ENCODE measurements at places on chromosomes 1 and 21.

- no peak for DNase-seq
These were observed 33.1 kb upstream of the FOXO6 start for GRCh38 chr1:41328001-41328615.

DNA sequence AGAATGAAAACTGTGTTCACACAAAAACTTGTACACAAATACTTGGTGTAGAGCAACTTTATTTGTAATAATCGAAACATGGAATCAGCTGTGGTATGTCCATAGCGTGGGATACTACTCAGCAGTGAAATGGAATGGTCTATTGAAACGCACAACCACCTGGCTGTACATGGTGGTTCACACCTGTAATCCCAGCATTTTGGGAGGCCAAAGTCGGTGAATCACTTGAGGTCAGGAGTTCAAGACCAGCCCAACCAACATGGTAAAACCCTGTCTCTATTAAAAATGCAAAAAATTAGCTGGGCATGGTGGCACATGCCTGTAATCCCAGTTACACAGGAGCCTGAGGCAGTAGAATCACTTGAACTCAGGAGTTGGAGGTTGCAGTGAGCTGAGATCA is 356.8 kb downstream of the RYR2 start:
- no peak for DNase-seq

- no peak for DNase-seq
These were observed 2.4 kb upstream of the NAV1 start for GRCh38 chr1:201536558-201536957.

GRCh38 chr1:9443913-9444445 is 95.3 kb upstream of the SLC25A33 start:
- DNase-seq: no peak

DNA sequence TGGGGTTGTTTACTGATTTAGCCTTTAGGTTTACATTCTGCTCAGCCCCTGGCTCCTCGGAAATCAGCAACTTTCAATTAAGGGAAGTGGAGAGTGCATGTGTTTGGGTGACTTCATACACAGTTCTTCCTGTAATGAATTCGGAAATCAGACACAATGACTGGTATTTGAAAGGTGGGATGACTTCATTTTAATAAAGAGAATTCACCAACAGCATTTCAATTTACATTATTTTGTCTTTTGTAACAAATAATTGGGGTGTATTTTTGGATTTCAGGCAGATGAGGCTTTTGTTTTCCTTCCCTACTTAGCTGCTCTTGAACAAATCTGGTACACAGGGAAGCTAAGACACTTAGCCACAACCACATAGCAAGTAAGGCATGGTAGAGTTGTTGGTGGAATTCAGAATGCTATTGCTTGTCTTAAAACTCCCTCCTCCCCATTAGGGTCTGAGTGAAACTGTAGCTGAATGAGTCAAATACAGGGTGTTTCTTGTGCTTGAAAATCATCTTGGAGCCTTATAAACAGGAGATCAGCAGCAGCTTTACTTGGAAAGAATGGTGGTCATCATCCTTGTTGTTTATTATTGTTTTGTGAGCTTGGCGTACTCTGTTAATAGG is 917 bp downstream of the STX12 start:
- no peak for DNase-seq
